Activated B cell treated with CpG ODN at 0.5 μM for 24 hours (primary cell): ENCODE measurements at places on chromosomes 7 and 10.

DNA sequence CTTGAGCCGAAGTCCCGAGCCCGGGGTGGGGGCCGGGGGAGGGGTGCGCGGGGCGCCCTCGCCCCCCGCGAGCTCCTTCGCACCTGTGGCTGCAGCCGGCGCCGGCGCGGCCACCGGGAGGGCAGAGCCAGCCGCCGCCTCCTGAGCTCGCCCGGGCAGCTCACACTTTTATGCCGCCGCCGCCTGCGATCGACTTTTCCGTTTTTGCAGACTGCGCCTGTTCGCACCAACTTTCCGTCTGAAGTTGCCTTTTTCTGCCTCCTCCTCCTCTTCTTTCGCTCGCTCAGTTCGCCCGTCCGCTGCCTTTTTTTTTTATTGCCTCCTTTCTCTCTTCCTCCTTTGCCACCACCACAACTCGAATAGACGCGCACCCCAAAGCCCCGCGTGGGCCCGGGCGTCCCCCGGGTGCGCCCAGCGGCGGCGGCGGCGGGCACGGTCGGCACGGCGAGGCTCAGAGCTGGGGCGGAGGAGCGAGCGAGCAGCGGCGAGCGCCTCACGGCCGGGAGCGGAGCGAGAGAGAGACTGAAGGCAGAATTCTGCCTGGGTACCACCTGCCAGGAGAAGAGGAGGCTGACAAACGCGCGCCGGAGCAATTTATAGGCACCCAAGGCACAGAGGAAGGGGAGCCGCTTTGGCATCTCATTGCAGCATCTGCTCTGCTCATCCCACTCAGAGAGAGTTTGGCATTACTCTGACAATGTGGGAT is at the start of gene C1QL3:
Gene C1QL3 (minus strand): TSS at position 569 of the 706 bp plus-strand sequence. CDS start 814 bp downstream, outside the sequence.
- DNase-seq = no peak

DNA sequence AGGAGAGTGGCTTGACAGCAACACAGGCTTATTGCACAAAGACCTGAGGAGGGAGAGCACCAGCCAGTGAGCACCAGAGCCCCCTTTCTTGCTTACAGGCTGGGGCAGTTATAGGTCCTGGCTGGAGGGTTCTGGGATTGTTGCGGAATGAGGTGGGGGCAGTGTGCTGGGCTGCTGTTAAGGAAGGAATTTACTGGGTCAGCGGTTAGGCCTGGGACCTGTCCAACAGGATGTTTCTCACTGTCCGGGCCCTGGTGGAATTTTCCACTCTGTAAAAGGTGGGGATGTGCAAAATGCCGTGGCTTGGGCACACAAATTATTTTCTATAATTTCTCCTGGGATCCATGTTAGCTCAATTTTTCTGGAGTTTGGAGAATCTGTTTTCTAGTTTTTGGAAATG is 757.3 kb downstream of the TYW1 start:
- no peak for DNase-seq

DNA sequence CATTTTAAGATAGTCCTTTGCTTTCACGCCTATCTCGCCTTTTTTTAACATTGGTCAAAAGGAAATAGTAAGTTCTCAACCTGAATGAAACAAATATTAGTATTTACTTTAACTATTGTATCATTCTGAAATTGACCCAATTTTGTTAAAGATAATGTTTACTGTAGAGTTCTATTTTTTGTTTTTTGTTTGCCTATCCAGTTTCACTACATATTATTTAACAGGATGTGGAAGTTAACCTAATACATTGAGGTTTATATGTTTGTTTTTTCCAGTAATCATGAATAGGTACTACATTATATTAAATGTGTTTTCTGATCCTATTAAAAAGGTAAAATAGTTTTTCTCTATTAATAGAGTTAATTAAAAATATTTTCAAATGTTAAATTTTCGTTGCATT is 26.5 kb downstream of the ACSM6 start:
- no peak for DNase-seq

GRCh38 chr10:78656417-78657162 is 412.2 kb upstream of the ZMIZ1 start:
- DNase-seq = no peak

DNA sequence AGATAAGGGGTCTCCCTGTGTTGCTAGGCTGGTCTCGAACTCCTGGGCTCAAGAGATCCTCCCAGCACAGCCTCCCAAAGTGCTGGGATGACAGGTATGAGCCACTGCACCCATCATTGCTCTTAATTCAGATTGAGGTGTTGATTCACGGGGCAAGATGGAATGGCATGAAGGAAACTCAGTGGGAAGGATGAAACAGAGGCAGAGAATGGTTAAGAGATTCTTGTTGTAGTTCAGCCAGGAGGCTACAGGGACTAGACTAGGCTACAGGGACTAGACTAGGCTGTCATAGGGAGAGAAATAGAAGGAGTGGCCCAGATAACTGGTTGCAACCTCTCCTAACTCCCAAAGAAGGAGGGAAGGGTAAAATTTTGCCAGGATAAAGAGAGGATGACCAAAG is 48.0 kb downstream of the THNSL1 start:
- no peak for DNase-seq

- DNase-seq = no peak
Measured at GRCh38 chr10:3735175-3735574, 49.8 kb downstream of the KLF6 start.

DNA sequence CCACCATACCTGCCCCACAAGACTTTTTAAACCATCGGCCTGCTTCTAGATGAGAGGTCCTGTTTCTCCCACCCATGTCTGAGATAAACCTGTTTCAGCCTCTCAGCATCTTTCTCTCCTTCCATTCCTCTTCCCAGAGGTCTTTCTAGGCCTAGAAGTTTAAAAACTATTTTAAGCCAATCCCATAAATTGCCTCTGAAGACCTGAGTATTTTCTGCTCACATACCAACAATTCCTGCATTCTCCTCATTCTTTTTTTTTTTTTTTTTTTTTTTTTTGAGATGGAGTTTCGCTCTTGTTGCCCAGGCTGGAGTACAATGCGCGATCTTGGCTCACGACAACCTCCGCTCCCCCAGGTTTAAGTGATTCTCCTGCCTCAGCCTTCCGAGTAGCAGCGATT is 262.9 kb upstream of the AUTS2 start:
- DNase-seq = no peak

- DNase-seq = peak; percentile 67
Measured at GRCh38 chr10:100670828-100671479, 74.4 kb upstream of the PAX2 start.

- no peak for DNase-seq
Measured at GRCh38 chr10:49225218-49225876, 37.2 kb upstream of the TMEM273 start.

DNA sequence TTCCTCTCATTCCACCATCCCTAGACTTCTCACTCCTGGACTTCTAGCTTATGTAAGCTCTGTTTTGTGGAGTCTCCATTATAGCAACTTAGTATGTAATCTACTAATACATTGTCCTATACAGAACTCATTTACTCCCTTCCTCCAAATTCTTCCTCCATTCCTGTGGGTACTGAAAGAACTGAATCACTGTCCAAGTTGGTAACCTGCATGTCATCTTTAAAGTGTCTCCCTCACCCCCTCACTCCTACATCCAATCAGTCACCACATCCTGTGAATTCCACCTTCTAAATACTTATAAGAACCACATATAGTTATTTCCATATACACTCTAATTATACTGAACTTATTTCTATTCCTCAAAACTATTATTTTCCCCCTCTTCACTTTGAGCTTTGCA is 20.3 kb downstream of the AASS start:
- DNase-seq = no peak

GRCh38 chr7:101991860-101992259 is 174.4 kb downstream of the CUX1 start:
- no peak for DNase-seq

- DNase-seq = no peak
Measured at GRCh38 chr7:157278791-157279724, 57.7 kb upstream of the DNAJB6 start.

GRCh38 chr7:90603346-90603745 is 7.2 kb downstream of the CDK14 start:
- no peak for DNase-seq

DNA sequence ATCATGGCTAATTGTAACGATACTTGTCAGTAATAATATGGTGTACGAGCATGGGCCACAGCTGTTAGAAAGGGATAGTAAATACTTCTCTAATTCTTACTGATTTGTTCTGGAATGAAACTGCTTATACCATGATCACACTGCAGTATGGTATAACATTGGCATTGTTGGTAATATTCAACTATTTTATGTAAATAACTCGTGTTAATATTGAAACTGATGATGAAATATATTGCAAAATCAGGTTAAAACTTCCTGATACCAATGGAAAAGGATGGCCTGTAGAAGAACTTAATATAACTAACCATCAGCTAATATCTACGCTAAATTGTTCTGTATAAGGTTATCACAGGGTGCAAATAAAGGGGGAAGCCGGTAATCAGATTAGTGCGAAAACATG is 10.3 kb downstream of the OR2A14 start:
- no peak for DNase-seq

DNA sequence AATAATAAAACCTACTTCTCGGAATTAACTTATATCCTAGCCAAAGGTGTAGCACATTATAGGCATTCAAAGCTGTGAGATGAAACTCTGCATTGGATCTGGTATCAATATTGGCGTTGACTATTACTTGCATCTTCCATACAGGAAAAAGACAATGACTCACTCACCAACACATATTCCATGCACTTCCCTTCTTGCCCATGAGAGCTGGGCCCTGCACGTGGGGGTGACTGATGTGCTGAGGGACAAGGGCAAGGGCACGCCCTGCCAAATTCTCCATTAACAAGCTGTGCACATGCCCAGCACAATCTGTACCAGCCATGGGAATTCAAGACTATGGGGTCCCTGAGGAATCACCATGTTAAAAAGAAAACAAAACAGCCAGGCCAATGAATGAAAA is 188.1 kb upstream of the PDE1C start:
- DNase-seq = no peak

- no peak for DNase-seq
Measured at GRCh38 chr10:86878983-86879713, 78.3 kb downstream of the MMRN2 start.

- DNase-seq = no peak
Measured at GRCh38 chr10:68105820-68106219, 3.5 kb upstream of the MYPN start.

GRCh38 chr7:97179454-97180104 is 62.1 kb downstream of the SDHAF3 start:
- DNase-seq = no peak

DNA sequence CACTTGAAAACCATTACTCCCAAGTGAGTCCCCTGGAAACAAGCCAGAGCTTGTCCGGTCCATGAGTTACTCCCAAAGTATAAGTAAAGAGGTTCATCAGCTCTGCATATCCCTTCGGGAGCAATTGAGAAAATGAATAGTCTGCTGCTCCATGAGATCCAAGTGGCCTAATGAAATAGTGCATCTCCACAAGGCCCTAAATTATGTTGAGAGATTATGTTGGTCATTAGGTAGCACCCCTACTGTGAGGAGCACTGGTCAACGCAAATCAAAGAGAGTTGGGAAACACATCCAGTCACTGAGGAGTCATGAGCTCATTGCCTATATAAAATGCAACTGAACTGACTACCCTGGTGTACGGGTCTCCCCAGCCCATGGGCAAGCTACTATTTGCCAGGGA is 205.5 kb upstream of the AOAH start:
- DNase-seq = no peak

DNA sequence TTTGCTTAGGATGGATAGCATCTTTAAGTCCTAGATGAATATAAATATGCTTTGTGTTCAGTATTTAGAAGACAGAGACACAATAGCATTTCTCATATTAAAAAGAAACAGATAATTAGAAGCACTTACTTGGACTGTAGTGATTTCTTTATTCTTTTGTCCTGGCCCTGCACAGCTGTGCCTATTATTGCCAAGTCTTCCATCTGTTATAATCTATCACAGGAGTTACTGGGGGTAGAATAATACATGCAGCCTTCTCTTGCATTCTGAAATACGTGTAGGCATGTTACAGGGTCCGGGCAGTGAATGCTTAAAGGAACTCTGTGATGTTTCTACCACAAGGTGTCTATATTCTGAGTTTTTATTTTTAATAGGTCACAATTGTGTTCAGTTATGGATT is 461.5 kb upstream of the COBL start:
- DNase-seq = no peak

GRCh38 chr7:55026867-55027490 is 8.2 kb downstream of the EGFR start:
- DNase-seq = no peak

- no peak for DNase-seq
Measured at GRCh38 chr7:127690806-127691205, 38.8 kb downstream of the SND1 start.

- no peak for DNase-seq
Measured at GRCh38 chr7:25665903-25666670, 437.8 kb upstream of the NPVF start.

GRCh38 chr10:9081253-9081652 is 1026.8 kb downstream of the GATA3 start:
- no peak for DNase-seq

DNA sequence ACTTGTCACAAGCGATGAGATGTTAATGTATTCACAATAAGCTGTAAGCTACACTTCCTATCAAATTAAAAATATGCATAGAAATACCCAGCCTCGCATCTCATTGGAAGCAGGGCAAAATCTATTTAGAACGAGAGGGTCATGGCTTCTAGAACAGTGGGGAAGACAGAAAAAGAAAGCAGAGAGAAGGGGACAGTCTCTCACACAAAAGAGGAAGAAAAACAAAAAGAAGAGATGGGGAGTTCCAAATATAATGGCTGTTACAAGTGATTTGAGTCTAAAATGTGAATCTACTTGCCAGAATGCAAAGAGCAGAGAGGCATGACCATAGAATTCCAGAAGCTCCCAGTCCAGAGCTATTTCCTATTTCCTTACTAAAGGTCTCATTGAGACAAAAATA is 13.8 kb downstream of the LRRN3 start:
- DNase-seq = no peak

- DNase-seq = no peak
Measured at GRCh38 chr10:48805848-48806247, 121.2 kb downstream of the WDFY4 start.

GRCh38 chr7:69677881-69678493 is 79.7 kb downstream of the AUTS2 start:
- DNase-seq = no peak

DNA sequence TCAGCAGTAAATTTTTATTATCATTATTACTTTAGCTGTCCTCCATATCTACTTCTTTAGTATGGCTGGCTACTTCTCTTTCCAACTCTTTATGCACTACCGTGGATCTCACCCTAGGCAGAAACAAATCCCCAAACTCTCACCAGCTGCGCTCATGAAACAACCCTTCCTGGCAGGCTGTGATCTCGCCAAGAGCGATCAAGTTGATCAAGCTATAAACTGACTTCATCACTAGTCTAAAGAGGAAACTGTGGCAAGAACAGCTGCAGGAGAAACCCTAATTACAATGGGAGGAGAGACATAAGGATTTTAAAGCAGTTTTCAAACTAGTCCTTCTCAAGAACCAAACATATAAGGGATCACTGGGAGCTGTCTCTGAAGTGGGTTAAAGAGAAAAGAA is 160.5 kb upstream of the PRSS58 start:
- no peak for DNase-seq
